NCI-H460 (cell line): ENCODE measurements at places on chromosomes 2 and 18.

DNA sequence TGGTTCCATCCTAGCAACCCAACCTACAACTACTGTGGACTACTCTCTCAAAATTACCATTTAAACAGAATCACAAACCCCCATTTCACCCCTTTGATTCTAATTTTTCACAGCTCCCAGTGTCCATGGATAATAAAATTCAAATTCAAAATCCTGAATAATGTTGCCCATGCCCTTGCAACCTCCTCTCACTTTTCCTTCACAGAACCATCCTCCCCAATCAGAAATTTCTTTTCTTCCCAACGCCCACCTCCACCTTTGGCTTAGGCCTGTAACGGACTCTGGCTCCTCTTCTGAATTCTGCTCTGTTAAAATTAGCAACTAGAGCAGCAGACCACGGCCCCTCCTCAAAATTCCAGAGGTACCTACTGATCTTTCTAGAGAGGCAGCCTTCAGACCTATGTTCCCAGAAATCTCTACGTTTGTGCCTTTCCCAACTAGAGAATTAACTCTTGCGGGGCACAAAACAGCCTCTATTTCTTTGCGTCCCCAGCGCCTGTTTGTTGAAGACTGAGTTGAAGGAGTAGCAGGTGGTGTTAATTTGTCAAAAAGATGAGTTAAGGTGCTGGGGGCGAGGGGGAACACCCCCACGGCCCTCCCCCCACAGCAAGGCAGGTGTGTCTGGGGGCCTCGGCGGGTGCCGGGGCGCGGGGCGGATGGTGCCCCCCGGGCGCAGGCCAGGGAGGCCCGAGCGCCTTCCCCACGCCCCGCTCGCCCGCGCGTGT is 428 bp upstream of the MAP3K20 start:
- DNase-seq, result no peak

DNA sequence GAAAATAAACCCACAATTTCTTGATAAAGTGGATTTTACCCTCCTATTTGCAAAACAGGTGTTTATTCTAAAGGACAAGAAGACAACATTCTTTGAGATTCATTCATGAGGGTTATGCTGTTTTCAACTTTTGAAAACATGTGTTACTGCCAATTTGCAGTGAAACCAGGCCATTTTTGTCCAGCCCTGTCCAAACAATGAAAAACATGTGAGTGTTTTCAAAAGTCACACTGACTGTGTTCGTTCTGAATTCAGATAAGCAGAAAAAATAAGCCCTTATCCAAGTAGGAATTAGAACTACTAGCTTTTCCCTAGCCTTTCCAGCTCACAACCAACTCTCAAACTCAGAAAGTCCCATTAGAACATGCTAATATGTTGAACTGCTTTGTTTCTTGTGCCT is 148.1 kb upstream of the PID1 start:
- DNase-seq, result no peak

DNA sequence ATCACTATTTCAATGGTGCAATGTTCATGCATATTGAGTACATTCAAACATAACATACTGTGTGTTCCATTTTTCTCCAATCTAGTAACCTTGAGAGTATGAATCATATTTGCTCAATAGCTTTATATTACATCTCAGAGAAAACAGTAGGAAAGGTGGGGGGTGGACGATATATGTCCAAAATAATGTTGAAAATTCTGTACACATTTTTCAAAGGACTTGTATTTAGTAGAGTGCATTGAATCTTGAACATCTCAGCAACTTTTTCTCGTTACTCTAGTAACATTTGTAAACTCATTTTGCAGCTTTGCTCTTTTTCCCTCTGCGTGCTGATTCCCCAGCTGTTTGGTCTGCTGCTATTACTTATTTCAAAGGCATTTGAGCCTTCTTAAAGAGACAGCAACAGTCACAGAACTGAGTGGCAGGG is 1487.0 kb downstream of the LRP1B start:
- no peak for DNase-seq

GRCh38 chr18:53254265-53254664 is 914.3 kb downstream of the DCC start:
- no peak for DNase-seq

GRCh38 chr2:177327009-177327408 is 62.5 kb upstream of the NFE2L2 start:
- no peak for DNase-seq

GRCh38 chr2:28547223-28547860 is 51.5 kb downstream of the PLB1 start:
- DNase-seq, result no peak

DNA sequence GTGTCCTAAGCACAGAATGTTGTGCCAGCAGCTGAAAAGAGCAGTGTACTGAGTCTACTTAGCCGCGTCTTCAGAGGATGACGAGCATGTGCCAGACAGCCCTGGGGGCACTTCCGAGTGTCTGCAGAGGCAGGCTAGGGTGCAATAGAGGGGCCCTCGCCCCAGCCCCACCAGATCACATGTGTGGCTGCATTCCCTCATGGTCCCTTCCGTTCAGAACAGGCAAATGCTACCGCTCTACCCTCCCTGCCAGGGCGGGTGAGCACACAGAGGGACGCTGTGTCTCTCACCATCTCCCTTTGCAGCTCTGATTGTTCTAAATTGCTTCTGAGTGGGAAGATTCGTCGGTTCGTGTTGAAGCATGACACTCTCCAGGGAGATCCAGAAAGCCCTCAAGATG is 212.2 kb upstream of the RAB12 start:
- no peak for DNase-seq

DNA sequence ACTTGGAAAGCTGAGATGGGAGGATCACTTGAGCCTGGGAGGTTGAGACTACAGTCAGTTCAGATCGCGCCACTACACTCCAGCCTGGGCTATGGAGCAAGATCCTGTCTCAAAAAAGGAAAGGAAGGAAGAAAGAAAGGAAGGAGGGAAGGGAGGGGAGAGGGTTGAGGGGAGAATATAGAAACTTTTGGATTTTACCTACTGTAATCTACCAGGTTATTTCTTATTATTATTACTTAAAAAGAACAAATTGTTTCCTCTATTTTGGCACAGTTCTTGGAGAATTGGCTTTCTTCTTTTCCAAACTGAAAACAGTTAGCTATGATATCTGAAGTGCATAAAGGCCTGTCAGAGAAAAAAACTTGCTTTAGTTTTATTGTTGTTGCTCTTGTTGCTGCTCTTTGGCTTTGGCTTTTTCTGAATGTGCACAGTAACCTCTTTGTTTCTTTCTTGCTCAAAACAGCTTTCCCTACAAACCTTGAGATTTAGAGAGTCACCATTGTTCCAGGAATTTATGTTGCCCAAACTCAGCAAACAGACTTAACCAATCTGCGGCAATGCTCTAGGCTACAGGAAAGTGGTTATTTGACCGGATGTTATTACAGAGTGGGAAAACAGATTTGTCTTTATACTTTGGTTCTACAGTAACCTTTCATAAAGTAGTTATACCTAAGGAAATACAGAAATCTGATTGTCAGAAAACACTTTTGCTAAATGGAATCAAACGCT is 214.9 kb downstream of the XIRP2 start:
- no peak for DNase-seq

- no peak for DNase-seq
Observed at GRCh38 chr2:158932131-158932645, 36.3 kb upstream of the TANC1 start.

GRCh38 chr18:41395695-41396094 is 559.3 kb upstream of the PIK3C3 start:
- no peak for DNase-seq
